Suprapubic skin (tissue), 4 donors: ENCODE measurements at places on chromosomes 7 and 10. TPM values are rescaled to one million over a fixed set of nuclear protein-coding genes. Genes with fewer than 3 reads are reported as not detected.

Gene HOXA1
- total RNA-seq, result 2.5 TPM

Gene SERPINE1
- 18.1 TPM for total RNA-seq

Gene STN1
- total RNA-seq, result 22.0 TPM

- DNase-seq, result no peak
These were observed 885.6 kb upstream of the ZNF722 start for GRCh38 chr7:63112764-63113712.

DNA sequence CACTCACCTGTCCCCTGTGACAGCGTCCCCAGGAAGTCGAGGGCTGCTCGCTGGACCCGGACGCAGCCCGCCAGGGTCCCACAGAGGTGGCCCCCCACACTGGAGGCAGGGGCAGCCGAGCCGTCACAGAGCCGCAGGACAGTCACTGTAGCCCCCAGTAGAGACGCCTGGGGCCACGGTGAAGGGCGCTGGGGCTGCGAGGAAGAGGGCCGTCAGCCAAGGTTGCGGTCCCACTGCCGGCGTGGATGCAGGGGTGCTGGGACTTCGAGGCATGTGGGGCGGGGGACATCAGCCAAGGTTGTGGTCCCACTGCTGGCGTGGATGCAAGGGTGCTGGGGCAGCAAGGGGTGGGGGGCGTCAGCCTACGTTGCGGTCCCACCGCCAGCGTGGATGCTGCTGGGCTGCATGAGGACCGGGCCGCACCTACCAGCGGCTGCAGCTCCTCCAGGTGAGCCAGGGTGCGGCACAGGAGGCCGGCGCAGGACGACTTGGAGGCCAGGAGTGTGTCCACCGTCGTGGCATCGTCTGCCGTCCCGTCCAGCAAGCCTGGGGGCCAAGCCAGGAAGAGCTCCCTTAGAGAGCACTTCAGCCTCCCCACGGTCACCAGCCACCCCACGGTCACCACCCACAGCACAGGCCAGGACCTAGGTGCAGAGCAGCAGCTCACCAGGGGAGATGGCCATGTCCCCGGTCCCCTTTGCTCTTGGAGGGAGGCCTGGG, 13.9 kb downstream of the BRAT1 start:
- DNase-seq, result peak; percentile 74

DNA sequence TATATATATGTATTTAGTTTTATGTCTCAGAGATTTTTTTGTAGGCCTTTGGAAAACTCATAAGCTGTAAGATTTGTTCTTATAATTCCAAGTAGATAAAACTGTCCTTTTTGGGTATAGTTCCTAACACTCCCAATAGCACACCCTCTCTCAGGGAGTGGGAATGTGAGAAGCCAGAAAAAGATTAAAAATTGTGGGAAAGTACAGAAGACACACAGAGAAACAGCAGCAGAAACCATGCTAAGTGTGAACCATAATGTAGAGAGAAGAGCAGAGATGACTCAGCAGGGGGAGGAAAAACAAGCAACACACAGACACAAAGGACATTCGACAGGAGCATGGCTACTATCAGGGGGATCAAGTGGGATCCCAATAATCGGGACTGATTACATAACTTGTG, 401.6 kb downstream of the MAGI2 start:
- DNase-seq, result no peak

GRCh38 chr7:158885624-158886023, 29.3 kb downstream of the DYNC2I1 start:
- DNase-seq, result no peak

- DNase-seq, result no peak
These were observed 265.1 kb upstream of the KLF14 start for GRCh38 chr7:130998993-130999602.

GRCh38 chr10:100847440-100847839, 65.3 kb upstream of the SLF2 start:
- DNase-seq, result no peak

- DNase-seq, result no peak
These were observed 97.2 kb downstream of the DLG5 start for GRCh38 chr10:77829356-77829755.

- no peak for DNase-seq
These were observed 431.2 kb upstream of the IGFBP3 start for GRCh38 chr7:46352004-46352954.

GRCh38 chr7:51160990-51161615, 155.5 kb downstream of the COBL start:
- DNase-seq, result no peak
